ENCODE measurements at places on chromosomes 1 and 21.

GRCh38 chr1:31502253-31502652 lies 74.1 kb upstream of the TINAGL1 start:
- DNase-seq = no peak

- no peak for DNase-seq
These were observed 316 bp downstream of the AP4B1 start for GRCh38 chr1:113904293-113904673.

DNA sequence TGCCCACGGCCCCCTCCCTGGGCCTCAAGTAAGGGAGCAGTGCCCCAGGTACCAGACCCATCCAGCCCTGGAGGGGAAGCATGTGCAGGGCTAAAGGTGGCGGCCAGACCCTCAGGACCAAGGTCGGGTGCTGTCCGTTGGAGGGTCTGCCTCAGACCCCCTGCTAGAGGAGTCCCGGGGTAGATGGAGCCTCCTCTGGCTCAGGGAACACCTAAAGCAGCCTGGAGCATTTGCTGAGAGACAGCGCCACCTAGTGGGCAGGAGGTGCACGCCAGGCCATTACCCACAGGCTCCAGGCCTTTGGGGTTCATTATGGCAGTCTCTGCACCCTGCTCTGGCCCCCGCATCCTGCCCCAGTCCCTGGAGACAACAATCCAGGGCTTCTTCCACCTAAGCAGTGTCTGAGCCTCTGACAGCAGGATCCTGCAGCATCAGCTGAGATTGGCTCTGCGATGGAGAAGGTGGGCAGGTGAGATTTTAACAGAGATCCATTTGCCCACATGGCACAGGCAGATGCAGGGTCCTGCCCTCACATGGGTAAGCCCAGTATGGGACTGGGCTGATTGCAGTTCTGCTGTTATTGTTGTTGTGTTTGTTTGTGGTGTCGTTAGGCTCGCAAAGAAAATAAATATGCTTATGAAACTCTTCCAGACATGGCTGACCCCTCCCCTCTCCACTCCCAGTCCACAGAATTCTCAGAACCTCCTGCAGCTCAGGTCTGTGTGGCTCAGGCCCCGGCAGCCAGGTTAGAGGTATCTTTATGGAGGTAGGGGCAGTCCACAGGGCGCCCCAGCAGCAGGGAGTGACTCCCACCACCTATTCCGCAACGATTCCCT lies 42.4 kb downstream of the CTNNBIP1 start:
- DNase-seq = peak; percentile 75

DNA sequence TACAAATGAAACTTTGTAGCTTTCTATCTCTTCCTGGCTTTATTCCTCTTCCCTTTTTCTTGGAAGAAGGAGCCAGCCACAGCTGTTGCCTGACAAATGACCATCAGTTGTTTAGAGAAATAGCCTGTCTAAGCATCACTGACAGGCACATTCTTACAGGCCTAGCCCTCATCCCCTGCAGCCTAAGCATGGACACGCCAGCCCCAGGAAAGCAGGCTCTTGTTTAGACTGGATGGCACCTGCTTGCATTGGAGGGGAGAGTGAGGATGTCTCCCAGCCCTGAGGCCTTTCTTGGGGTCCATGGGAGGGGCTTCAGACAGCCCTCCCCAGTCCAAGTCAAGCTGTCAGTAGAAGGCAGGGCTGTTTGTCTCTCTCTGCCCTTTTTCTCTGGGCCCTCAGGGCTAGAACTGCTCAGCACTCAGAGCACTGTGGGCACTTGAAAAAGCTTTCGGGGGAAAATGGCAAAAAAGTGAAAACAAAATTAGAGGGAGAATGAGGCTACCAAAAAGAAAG lies 282.5 kb upstream of the PLXNA2 start:
- DNase-seq = no peak

- no peak for DNase-seq
These were observed 193.9 kb downstream of the DHRS3 start for GRCh38 chr1:12424087-12424529.

GRCh38 chr1:171219346-171220080 lies 28.8 kb upstream of the FMO1 start:
- DNase-seq = no peak

DNA sequence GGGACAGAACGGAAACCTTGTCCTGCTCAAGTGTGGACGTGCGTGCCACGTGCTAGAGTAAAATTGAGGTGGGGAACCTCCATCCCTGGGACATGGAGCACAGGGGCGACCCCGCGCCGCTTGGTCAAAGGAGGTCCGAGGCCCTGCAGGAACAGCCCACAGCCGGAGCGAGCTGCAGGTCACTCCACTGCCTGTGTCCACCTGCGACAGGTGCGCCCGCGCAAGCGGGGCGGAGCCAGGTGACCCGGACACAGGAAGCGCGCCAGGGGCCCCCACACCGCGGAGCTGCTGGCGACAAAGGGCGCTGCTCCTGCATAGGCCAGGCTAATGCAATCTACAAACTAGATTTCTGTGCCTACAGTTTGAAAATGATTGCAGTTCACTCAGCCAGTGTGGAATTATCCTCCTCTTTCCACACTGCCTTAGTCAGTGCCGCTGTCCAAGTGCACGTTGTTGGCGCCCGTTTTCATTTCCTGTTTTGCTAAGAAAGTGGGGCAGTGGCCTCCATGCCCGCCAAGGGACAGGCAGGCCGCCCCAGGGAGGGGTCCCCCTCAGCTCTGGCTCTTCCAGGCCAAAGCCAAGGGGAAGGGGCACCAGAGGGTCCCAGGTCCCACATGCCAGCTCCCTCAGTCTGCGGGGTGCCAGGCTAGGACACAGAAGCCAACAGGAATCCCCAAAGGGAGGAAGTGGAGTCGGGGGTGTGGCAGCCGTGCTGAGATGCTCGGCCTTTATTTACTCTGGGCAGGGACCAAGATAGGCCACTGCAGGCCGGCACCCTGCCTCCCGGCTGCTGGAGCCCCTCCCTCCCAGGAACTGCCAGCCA lies 4.3 kb upstream of the NADK start:
- DNase-seq = peak; percentile 71

GRCh38 chr1:82466891-82467290 lies 666.2 kb downstream of the ADGRL2 start:
- DNase-seq = no peak

DNA sequence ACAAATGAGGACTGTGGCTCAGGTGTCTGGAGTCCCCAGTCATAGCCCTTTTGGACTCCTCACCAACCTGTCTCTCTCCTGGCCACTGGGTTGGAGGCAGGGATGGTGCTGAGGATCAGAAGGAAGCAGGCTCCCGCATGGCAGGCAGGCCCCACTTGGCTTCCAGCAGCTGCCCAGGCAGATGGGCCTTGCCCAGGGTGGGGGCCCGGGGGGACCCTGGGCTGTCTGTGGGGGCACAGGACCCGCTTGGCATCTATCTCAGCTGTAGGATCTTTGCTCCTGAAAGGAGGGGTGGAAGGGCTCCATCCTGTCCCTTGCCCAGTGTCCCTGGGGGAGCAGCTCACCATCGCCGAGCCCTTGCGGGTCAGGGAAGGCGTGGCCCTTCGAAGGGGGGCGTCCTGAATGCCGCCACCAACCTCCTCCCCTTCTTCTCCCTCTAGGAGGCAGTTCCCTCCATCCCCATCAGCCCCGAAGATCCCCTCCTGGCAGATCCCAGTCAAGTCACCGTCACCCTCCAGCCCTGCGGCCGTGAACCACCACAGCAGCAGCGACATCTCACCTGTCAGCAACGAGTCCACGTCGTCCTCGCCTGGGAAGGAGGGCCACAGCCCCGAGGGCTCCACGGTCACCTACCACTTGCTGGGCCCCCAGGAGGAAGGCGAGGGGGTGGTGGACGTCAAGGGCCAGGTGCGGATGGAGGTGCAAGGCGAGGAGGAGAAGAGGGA lies 154.5 kb downstream of the PEX14 start:
- DNase-seq = no peak

GRCh38 chr1:147815503-147815902 lies 55.1 kb upstream of the GJA5 start:
- DNase-seq = no peak

DNA sequence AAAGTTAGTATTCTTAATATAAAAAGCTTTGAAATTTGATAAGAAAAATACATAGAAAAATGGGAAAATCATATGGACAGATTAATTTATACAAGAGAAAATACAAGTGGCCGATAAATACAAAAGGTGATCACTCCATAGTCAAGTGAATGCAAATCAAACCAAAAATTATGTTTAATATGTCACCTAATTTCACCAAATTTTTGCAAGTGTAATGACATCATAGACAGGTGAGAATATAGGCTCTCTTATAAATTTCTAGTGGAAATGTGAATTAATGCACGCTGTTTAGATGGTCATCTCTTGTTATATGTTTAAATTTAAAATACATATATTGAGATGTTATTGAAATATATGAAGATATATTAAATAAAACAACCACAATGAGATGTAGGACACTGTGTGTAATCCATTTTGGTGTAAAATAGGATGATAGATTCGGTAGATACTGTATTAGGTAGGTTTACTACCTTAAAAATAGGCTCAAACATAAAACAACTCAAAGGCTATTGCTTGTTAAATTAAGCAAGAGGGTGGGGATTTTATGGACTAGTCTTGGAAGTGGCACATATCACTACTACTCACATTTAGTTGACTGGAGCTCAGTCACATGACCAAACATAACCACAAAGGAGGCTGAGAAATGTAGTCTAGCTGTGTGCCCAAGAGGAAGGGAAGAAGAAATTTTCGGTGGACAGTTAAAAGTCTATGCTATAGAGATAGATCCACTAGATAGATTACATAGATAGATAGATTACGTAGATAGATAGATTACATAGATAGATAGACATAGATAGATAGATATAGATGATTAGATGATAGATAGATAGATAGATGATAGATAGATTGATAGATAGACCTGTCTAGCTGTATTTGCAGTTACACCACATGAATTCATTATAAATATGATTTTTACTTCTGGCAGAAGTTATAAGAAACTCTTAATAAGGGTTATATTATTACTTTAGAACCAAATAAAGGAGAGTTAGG lies 9.2 kb downstream of the INSL5 start:
- no peak for DNase-seq

DNA sequence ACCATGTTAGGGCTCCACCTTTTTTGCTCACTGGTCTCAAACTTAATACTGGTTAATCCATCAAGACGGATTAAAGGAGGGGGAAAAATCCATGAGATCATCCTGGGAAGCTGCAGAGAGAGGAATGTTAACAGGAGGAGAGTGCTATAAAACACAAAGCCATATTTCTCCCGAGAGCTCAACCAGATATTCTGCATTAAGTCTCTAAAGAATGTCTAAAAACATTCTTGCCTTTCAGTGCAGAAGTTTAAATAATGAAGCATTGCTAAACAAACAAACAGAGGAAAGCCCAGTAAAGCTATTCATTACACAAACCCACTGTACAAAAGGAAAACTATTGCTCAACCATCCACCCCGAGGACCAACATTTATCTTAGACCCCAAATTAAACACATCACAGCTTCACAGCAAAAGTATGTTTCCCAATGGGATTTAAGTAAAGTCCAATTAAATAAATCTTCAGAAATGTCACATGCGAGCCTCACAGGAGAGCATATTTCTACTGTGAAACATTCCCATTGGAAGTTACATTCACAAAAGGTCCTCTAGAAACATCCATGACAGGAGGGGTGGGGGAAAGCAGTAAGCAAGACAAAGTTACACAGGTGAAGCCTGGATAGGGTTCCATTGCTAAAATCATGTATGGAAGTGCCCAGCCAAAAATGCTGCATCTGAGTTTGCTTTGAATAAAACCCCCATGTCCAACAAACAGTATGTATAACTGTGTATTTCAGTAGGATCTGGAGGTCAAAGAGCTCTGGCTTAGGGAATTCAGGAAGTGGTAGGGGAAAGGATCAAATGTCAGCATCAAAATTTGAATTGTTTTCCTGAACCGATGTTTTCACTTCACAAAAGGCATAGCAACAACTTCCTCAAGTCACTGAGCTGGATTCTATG lies 23.3 kb downstream of the DUSP10 start:
- no peak for DNase-seq

- no peak for DNase-seq
These were observed 28.4 kb upstream of the NPPB start for GRCh38 chr1:11886986-11887665.

- DNase-seq = no peak
These were observed 14.7 kb downstream of the S100A10 start for GRCh38 chr1:151978922-151979321.

- no peak for DNase-seq
These were observed 49.6 kb upstream of the GOLT1A start for GRCh38 chr1:204263254-204263910.

GRCh38 chr1:226741009-226741408 lies 1.9 kb upstream of the ITPKB start:
- DNase-seq = no peak

DNA sequence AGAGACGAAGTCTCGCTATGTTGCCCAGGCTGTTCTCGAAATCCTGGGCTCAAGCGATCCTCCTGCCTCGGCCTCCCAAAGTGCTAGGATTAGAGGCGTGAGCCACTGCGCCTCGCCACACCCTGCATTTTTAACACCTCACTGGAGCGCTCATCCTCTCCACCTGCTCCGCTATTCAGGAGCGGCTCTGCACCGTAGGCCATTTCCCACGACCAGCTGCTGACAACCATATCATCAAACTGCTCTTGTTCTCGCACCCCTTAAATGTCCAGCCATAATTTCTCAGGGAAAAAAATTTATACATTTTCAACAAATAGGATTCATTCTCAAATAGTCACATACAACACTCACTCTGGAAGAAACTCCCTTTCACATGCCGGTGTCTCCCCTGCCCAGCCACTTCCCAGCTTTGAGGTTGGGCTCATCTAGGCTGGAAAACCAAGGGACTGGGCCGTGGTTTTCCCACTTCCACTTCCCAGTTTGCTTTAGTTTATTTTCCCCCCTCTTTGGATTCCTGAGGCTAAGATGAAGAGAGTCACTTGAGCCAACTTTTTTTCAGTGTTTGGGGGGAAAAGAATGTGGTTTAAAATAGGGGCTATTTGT lies 639 bp upstream of the IPO9 start:
- no peak for DNase-seq

DNA sequence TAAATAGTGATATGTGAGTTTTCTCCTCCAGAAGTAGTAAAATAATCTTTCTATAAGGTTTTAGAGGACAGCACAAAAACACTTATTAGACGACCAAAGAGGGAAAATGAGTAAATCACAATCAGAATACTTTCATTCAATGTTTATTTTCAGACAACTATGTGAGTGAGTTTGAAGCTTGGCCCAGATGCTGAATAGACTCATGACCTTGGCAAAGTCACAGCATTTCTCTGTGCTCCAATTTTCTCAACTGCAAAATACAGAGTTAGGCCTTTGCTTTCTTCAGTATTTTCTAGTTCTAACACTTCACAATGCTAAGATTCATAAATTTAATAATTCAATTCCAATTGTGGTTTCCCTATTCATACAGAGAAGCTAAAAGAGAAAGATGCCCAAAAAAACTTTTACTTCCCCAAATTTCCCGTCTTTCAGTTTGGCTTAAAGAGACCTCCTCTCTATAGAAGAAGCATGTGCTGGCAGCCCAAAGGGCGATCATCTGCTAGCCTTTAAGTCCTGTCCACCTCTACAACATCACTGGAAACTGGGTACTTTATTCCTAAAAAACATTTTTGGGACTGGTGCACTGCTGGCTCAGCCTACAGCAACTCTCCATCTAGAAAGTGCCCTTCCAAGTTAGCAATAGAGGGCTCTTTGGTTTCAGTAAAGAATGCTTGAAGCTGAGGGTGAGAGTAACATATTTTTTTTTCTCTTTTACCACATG lies 116.8 kb upstream of the GORAB start:
- no peak for DNase-seq

GRCh38 chr1:217897100-217897499 lies 266.0 kb downstream of the SPATA17 start:
- no peak for DNase-seq

Data from LoVo (cell line).